Small intestine (tissue), 16 donors: ENCODE measurements at places on chromosomes 13 and 19. TPM values are rescaled to one million over a fixed set of nuclear protein-coding genes. Genes with fewer than 3 reads are reported as not detected.
A peak's percentile ranks its signal among the peaks of the same experiment; 100 is the strongest.

The LACC1 gene
- 13.0 TPM for polyA plus RNA-seq

The KRTDAP gene
- polyA plus RNA-seq: 0.37 TPM

The ENOX1 gene
- polyA plus RNA-seq: 0.27 TPM

- H3K4me1 ChIP-seq: no peaks in the 10 kb centered on the region
- no peak overlapping the region for H3K4me3 ChIP-seq
- H3K27me3 ChIP-seq: no peaks in the 10 kb centered on the region
- no peak overlapping the region for H3K27ac ChIP-seq
- DNase-seq: no peak
Measured at GRCh38 chr13:43295825-43296564, 272.6 kb downstream of the DNAJC15 start.

- DNase-seq: no peak
- no peaks in the 10 kb centered on the region for H3K36me3 ChIP-seq
- no peak overlapping the region for H3K4me3 ChIP-seq
- H3K4me1 ChIP-seq: no peaks in the 10 kb centered on the region
- no peak overlapping the region for H3K27ac ChIP-seq
Measured at GRCh38 chr19:32178956-32179355, 166.5 kb upstream of the ZNF507 start.

DNA sequence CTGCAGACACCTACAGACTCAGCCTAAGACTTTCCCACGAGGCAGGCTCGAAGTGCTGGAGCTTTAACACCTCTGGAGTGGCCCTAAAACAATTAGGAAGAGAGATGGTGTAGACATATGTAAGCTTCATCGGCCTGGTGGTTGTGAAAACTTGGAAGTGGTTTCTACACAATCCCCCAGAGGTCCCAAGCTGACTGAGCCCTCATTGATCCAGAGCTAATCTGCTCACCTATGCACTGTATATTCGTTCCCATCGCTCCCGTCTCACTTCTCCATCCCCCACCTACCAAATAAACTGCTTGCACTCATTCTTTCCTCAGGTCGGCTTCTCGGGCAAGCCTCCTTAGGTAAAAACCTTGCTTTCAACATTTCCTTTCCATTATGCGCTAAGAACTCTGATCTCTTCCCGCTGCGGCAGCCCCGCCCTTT, 767 bp upstream of the ZNF793 start:
- H3K36me3 ChIP-seq: no peaks in the 10 kb centered on the region
- peak overlapping the region; percentile 52 for H3K4me3 ChIP-seq
- DNase-seq: no peak

The ZNF540 gene
- polyA plus RNA-seq: 1.6 TPM

DNA sequence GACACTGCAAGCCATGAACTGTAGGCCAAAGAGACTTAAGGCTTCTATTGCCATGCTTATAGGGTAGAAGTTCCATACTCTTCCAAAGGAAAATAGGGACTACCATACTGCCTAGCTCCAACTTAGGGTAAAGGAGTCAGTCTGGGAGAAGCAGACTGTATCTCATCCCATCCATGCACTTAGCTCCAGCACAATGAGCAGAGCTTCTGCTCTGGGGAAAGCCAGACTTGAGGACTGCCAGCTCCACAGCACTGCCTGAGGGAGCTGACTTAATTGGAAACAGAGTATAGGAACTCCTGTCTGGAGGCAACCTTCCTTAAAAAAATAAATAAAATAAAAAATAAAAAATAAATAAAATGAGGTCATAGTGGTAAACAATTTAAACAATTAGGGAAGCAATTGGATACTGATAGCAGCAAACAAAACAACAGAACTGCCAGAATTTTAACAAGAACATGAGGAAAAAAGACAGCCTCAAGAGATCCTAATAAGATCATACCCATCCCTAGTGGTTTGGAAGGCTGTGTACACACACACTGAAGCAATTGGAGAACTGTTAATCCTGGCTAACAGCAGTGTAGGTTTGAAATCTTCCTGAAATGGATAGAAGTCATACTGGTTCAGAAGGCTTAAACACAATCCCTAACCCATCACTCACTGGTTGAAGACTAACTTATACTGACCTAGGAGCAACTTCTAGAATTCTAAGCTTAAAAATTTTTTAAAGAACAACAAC, 550.1 kb downstream of the TBC1D4 start:
- H3K4me3 ChIP-seq: no peak overlapping the region
- no peaks in the 10 kb centered on the region for H3K4me1 ChIP-seq
- no peaks in the 10 kb centered on the region for H3K27me3 ChIP-seq
- no peak for DNase-seq
- no peak overlapping the region for H3K27ac ChIP-seq

- no peaks in the 10 kb centered on the region for H3K27me3 ChIP-seq
- H3K4me1 ChIP-seq: no peaks in the 10 kb centered on the region
- H3K4me3 ChIP-seq: no peak overlapping the region
- H3K36me3 ChIP-seq: no peaks in the 10 kb centered on the region
- no peak for DNase-seq
Measured at GRCh38 chr19:54252243-54252642, 4.8 kb downstream of the LILRB5 start.

The ACP7 gene
- polyA plus RNA-seq: not detected
